ENCODE measurements at places on chromosomes 6 and 20.

- DNase-seq, result no peak
Observed at GRCh38 chr6:135940616-135941167, 89.2 kb downstream of the PDE7B start.

GRCh38 chr20:61762886-61763739, 302.6 kb downstream of the TAF4 start:
- no peak for DNase-seq

- DNase-seq, result no peak
Observed at GRCh38 chr6:108896111-108896661, 48.0 kb downstream of the ARMC2 start.

DNA sequence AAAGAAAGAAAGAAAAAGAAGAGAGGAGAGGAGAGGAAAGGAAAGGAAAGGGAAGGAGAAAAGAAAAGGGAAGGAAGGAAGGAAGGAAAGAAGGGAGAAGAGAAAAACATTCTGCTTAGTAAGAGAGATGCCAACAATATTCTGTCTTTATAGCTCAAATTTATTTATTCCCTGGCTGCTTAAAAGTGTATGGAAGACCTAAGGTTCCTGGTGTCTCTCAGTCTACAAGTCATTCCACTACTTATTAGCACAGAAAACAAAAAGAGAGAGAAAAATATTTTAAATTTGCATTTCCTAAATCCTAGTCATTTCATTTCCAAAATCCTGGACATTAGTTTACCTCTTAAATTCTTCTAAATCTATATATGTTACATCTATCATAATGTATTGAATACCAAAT, 53.6 kb upstream of the GJE1 start:
- DNase-seq, result no peak

- no peak for DNase-seq
Observed at GRCh38 chr20:53695797-53696527, 102.3 kb upstream of the ZNF217 start.

- no peak for DNase-seq
Observed at GRCh38 chr20:35603695-35604448, 11.8 kb upstream of the SPAG4 start.
